Activated CD8-positive, alpha-beta memory T cell treated with anti-CD3 and anti-CD28 coated beads for 48 hours (primary cell): ENCODE measurements at places on chromosomes 2 and 18.

GRCh38 chr2:151730262-151730975 is 3.9 kb downstream of the NEB start:
- no peak for DNase-seq

GRCh38 chr18:51390702-51391101 is 193.2 kb upstream of the MEX3C start:
- DNase-seq, result no peak

DNA sequence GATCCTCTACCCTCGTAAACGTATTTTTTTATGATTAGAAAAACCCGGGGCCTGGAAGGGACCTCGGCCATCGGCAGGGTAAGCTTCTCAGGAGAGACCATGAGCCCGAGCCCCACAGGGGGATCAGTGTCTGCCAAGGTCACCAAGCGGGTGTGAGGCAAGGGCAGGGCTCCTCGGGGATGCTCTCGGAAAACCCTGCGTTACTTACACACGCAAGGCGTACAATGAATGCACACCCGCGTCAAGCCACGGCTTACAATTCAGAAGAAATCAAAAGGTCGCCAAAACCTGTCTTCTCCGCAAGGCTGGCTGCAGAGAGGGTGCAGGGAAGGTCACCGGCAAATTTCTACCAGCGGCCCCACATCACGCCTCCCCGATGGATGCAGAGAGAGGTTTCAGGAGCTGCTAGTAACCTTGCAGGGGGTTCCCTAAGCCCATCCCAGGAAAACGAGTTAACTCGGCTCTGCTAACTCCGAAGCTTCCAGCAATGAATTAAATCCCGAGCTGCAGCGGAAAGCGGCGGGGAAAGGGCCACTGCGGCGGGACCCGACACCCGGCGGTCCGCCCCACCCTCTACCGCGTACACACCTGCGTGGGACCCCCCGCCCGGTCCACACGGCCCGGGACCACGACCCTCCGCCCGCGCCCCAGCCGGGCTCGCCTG is 638 bp downstream of the ST3GAL5 start:
- peak; percentile 17 for DNase-seq

DNA sequence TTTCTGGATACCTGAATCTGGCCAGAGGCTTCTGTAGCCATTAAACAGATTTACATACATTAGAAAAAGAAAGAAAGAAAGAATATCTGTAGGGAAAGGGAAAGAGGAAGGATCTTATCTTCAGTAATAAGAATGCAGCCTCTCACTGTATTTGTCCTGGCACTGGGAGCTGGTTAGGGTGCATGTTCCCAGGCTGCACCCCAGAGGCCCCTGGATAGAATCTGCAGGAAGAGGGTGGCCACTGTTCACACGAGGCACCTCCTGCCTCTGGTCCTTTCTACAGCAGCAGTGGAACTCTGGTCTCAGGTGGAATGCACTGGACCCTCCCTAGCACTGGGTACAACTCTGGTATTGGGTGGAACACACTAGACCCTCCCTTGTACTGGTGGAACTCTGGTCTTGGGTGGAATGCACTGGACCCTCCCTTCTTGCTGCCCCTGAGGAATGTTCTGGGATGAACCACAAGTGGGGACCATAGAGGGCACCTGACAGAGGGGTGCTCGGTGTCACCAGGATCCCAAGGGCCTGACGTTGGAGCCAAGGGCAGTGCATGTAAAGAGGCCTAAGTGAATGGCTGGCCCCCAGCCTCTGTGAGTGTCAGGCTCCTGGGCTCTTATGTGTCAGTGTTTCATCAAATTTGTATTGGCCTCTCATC is 27.4 kb upstream of the PXDN start:
- DNase-seq, result no peak

- DNase-seq, result no peak
Observed at GRCh38 chr2:8571792-8572499, 109.9 kb upstream of the ID2 start.

GRCh38 chr2:234747032-234747431 is 204.8 kb upstream of the SH3BP4 start:
- no peak for DNase-seq

DNA sequence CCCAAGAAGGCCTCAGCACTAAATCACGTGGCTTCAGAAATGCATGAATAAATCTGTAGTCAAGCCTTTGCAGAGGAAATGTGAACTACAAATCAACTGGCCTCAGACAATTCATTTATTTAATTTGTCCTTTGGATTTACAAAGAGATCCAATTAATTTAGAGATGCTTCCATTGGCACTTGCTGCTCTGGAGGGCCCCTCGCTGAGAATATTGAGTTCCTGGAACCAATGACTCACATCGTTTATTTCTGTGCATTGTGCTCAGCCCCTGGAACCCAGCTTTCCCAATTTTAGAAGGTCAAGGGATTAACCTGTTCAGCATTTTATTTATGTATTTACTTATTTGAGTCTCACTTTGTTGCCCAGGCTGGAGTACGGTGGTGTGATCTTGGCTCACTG is 47.2 kb upstream of the MGAT4A start:
- no peak for DNase-seq

DNA sequence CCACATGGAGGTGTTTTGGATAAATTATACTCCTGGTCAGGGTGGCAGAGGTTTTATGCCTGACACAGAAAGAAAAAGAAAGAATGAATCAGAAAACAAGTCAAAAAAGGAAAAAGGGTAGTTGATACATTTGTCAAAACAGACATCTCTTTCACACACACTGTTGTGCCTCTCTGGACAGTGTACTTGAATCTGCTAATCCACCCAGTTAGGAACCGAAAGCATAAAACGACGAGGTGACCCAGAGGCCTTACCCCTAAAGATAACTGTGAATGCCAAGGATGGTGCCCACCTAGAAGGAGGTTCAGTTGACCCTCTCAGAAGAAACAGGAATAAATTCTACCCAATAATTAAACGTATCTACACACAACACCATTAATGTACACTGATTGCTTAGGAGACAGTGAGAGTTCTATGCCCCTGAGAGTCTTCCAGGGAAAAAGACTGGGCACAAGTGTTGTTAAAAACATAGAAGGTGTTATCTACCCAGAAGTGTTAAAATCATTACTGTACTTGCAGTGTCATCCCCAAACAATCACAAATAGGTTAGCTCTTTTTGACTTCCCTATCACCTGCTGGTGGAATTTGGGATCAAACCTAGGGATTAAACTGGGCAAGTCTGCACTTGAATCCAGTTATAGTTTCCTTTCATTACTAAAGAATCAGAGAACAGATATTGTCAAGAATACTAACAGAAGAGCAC is 123.2 kb upstream of the DNAJC10 start:
- no peak for DNase-seq

GRCh38 chr2:105380432-105381100 is 18.3 kb downstream of the FHL2 start:
- no peak for DNase-seq

- no peak for DNase-seq
Observed at GRCh38 chr18:65974758-65975157, 223.9 kb downstream of the CDH7 start.

- DNase-seq, result no peak
Observed at GRCh38 chr2:86617153-86617552, 6.5 kb downstream of the RNF103 start.

DNA sequence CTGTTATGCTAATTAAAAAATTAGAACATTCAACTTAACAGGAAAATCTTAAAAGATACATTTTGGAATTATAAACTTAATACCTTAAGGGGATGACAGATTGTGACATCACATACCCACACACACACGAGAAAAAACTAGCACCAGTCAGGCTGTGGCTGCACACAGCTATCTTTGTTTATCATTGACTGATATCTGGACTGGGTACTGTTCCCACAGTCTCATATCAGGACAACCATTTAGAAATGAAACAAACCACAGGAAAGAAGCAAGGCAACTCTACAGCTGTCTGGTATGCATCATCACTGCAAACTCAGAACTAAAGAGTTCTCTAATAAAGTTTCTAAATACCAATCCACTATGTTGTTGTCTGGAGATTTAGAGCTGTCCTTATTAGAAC is 210.9 kb upstream of the SMAD7 start:
- no peak for DNase-seq

DNA sequence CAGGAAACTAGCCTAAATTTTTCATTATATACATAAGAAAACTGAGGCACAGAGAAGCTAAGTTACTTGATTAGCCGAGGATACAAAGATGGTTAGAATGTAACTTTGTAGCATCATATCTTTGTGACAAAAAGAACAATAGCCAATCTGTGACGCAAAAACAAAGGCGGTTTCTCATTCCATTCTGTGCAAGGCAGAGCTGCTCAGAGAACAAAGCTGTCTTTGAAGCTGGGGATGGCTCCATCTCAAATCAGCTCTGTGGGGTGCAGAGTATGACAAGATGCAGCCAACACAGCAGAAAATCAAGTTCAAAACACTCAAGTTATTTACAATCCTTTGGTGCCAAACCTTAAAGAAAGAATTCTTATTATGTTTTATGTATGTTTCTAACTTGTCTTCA is 81.9 kb upstream of the VWC2L start:
- no peak for DNase-seq

GRCh38 chr2:236787885-236788284 is 218.3 kb downstream of the ACKR3 start:
- no peak for DNase-seq
